ENCODE measurements at places on chromosomes 3 and 15.
A peak's percentile ranks its signal among the peaks of the same experiment; 100 is the strongest.

DNA sequence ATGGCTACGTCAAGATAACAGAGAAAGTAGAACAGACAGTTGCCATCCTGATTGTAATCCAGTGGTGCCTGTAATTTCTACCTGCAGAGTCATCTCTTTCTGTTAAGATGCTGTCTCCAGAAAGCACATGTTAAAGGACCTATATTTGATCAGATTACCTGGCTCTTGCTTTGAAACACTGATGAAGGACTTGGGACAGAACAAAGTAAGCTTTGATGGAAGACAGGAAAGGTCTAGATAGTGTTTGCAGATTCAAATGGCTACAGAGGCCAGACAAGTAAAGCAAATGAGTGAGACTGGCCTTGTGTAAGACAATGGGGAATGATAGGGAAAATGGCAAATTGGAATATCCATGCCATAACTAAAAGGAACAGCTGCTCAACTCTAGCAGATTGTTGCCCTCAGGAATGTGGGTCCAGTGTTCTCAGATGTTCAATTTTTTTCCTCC, 1.8 kb upstream of the GSK3B start:
- no peak for DNase-seq

GRCh38 chr15:65856821-65857455, 12.4 kb upstream of the RAB11A start:
- no peak for DNase-seq

- no peak for DNase-seq
These were observed 49.8 kb downstream of the DCLK3 start for GRCh38 chr3:36714343-36715086.

GRCh38 chr15:64568765-64569164, 108.4 kb downstream of the ZNF609 start:
- DNase-seq: no peak

GRCh38 chr3:17765819-17766472, 23.5 kb upstream of the TBC1D5 start:
- DNase-seq: no peak

DNA sequence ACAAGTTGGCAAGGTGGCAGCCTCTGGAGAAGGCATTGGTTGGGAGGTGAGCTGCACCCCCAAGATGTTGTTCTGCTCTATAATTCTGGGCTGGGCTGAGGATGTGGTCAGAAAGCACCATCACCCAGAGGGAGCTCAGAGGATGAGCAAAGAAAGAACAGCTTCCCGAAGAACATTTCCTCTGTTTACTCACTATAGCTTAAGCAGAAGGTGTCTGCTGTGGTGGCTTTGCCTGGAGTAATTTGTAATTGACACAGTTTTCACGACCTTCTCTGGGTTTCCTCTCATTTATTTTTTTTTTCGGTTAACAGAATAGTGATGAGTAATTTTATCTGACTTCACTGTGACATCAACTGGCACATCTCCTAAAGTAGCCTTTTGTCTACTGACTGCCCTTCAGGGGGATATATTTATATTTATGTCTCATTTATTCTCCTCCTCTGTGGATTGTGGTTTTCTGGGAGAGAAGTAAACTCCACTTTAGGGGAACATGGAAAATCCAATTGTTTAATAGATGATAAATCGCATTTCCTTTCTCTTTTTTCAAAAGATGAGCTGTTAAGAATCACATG, 49.5 kb upstream of the ABHD17C start:
- DNase-seq: no peak

DNA sequence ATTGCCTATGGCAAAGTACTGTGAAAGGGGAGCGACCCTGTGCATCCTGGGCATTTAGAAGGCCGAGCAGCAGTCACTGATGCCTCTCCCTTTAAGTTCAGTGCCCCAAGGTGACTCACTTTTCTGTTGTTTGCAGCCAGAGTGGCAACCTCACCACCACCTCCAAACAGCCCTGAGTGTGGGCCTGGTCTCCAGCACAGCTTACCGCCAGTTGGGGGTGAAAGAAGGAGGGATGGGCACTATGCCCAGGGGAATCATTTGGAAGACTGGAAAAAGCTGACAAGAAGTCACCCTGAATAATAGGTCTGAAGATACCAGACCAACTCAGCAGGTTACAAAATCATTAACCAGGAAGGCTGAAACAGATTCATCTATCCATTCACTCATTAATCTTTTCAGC, 571.8 kb downstream of the EPHB1 start:
- no peak for DNase-seq

GRCh38 chr3:76687019-76687418, 352.9 kb upstream of the ROBO2 start:
- no peak for DNase-seq

DNA sequence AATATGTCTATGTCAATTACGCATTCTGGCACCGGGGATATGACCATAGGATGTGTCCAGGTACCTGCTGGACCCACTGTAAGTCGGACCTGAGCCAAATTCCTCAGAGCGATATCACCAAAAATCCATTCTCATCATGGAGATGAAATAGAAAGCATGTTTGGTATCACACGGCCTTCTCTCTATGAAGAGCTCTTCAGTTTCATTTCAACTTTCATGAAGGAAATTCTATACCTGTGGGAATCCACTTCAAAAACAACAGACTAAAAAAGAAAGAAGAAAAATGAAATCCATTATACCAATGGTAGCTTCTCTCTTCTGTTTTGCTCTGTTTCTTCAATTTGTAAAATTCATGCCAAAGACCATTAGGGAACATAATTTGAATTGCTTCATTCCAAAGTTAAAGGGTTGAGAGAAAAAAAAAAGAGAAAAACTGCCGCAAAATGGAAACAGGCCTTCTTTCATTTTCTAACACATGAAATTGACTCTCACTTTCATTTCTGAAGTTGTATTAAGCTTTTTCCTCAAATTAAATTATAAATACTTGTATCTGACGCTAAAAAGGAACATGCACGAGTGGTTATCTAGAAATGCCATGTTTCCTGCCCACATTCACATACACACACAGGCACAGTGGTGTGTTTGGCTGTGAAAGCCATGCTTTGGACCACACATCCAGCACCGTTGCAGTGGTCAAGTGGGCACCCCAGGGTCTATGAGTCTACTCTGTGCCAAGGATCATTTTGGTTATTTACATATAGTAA, 46.9 kb upstream of the DIPK2A start:
- DNase-seq: no peak

- DNase-seq: no peak
These were observed 57.6 kb upstream of the APEH start for GRCh38 chr3:49616491-49616941.

DNA sequence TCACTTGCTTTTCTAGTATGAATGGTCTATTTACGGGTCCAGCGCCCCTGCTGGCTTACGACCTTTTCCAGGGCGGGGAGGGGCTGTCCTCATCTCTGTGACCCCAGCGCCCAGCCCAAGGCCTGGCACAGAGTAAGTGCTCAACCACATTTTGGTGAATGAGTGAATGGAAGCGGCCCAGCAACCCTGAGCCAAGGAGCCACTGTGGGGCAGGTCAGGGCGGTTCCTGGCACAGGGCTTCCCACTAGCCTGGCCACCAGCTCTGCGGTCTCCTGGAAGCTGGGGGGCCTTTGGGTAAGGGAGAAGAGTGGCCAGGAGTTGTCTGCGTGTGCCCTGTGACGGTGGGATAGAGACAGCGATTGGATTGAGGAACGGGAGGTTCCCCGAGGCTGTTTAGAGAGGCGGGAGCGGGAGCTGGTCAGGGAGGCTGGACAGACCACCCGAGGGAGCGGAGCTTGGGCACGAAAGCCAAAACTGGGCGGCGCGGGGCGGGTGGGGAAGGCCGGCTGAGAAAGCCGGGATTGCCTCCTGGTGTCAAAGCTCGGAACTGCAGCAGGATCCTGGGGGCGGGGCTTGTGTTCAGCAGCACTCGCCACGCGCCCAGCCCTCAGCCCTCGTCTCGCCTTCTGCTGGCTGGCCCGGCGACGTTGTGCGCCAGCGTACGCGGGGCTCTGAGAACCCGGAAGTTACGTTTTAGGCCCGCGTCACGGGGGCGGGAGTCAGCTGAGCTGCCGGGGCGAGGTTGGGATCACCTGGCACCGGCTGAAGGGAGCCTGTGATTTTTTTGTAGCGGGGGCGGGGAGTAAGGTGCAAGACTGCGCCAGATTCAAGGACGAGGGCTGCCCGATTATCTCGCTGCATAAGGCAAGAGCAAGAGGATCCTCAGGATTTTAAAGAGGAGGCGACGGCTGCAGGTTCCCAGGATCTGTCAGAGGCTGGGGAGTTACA, at the start of gene VPS18:
VPS18 (plus strand) TSS at position 718 of the 948 bp plus-strand sequence. CDS start 319 bp downstream, outside the sequence.
- DNase-seq: peak; percentile 78

- no peak for DNase-seq
These were observed 42.5 kb downstream of the ADAMTS7 start for GRCh38 chr15:78768531-78769408.

- DNase-seq: no peak
These were observed 181.2 kb downstream of the NECTIN3 start for GRCh38 chr3:111252779-111253178.

DNA sequence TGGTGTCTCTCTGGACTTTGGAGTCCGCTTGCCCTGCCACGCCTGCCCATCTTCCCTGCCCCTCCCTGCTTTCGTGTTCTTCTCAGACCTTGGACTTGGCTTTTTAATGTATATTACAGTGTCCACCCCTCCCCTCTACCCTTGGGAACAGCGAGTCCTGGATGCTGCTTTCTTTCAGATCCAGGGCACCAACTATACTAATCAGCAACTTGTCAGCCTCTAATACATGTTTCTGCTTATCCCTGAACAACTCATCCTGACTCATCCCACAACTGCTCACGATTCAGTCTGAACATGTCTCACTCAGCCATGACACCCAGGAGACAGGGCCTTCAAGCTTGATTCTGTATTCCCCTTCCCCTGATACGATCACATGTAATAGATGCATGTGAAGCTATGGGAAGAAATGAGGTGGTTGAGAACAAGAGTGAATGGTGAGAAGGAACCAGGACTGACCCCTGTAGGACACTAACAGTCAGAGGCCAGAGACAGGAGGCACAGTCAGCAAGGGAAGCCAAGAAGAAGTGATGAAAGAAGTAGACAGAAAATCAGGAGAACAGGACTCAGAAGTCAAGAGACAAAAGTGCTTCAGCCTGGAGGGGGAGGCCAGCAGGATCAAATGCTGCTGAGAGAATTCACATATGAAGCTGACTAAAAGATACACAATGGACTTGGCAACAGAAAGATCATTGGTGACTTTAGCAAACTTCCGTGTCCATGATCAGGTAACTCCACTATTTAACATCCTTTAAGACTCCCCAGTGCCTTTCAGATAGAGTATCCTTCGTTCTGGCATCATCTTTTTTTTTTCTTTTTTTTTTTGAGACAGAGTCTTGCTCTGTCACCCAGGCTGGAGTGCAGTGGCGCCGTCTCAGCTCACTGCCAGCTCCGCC, 35.4 kb downstream of the BCL2L10 start:
- no peak for DNase-seq
